ENCODE measurements at places on chromosomes 1 and 21.

GRCh38 chr1:15405106-15405850, 4.4 kb upstream of the EFHD2 start:
- DNase-seq: no peak

DNA sequence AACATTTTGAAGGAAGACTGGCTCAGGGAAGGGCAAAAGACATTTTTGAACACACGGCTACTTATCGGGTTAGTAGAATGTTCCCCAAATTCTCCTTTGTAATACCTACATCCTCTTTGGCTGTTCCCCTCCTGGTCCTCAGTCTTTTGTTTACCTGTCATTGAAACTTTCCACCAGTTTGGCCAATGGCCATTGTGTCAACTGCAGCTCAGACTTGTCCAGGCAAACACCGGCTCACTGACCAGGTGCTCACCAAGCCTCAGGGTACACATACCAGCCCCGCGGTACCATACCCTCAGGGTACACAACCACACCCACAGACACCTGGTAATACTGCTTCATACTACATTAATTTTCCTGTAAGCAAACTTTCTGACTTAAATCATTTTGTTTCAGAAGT, 84.8 kb upstream of the ZNF648 start:
- DNase-seq: no peak

GRCh38 chr1:90761781-90762589, 44.9 kb upstream of the BARHL2 start:
- DNase-seq: no peak

GRCh38 chr1:2638466-2639115, 5.8 kb upstream of the MMEL1 start:
- DNase-seq: no peak

- DNase-seq: no peak
These were observed 11.2 kb downstream of the KIFAP3 start for GRCh38 chr1:170063109-170063826.

DNA sequence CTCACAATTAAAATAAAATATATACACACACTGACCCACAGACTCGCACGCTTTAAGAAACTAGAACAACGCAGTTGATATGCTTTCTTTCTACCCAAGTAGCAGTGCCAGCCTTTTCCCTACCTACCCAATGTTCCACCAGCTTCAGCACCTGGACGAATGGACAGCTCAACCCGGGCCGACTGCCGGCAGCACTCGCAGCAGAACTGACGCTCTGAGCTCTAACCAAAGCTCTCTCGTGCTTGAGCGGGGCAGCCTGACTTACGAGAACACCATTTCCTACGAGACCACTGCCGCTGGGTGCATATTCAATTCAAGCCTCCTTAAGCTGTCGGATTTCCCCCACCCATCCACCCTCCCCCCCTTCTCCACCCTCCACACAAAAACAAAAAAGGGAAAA, 127.4 kb upstream of the DPYD start:
- no peak for DNase-seq

DNA sequence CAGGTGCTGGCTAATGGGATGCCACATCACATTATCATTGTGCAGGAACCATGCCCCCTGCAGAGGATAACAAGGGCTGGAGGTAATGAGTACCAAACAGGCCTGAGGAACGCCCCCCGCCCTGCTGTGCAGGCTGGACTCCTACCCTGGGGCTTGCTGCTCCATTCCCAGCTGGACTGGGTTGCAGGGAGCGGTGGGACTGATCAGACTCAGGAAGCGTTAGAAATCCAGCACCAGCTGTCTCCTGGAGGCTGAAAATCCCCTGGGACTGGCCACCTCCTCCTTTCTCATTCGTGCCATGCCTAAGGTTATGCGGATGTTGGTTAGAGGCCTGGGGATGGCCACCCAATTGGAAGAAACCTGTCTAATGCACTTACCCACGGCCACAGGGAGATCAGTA, 36.9 kb upstream of the POU3F1 start:
- DNase-seq: no peak

DNA sequence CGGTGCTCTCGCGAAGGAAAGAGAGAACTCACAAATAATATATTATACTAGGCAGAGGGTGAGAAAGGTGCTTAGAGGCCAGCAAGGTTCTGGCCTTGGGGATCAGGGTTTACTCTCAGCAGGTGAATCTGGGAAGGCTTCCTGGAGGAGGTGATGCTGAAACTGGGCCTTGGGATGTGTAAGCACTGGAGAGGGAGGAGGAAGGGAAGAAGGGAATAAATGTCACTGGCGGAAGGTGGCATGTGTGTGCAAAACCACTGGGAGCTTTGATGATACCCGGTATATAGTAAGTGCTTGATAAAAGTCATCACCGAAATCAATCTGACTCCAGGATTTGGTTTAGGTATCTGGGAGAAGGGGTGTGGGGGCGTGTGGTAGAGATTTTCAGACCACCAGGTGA, 24.4 kb downstream of the SPSB1 start:
- no peak for DNase-seq

GRCh38 chr1:78650114-78650660, 556 bp downstream of the IFI44 start:
- no peak for DNase-seq

Measured in stimulated activated CD8-positive, alpha-beta memory T cell treated with anti-CD3 and anti-CD28 coated beads, Interleukin-4, amount 100 ng/mL, for 4 hours (primary cell).